ENCODE measurements at places on chromosomes 1 and 21. TPM values are rescaled to one million over a fixed set of nuclear protein-coding genes. Genes with fewer than 3 reads are reported as not detected.

The AIRE gene
- not detected for total RNA-seq

The FCGR2B gene
- not detected for total RNA-seq

The PCBP3 gene
- 2.1 TPM for total RNA-seq

The CHI3L1 gene
- not detected for total RNA-seq

The EDARADD gene
- 2.8 TPM for total RNA-seq

The MYOM3 gene
- total RNA-seq = 5.6 TPM

The FAM131C gene
- 20.2 TPM for total RNA-seq

The PTPN22 gene
- total RNA-seq = not detected

The OR2L13 gene
- not detected for total RNA-seq

The TMEM234 gene
- 10.5 TPM for total RNA-seq

The DAP3 gene
- total RNA-seq = 111 TPM

The OR14K1 gene
- total RNA-seq = not detected

The LDLRAD1 gene
- not detected for total RNA-seq

The SDC3 gene
- total RNA-seq = 14.0 TPM

The ATP8B2 gene
- total RNA-seq = 44.1 TPM

The FCAMR gene
- not detected for total RNA-seq

The SHE gene
- 0.07 TPM for total RNA-seq

The LRRC39 gene
- 0.20 TPM for total RNA-seq

The S100A13 gene
- 170 TPM for total RNA-seq

The NUP210L gene
- total RNA-seq = not detected

The ASAP3 gene
- total RNA-seq = 5.3 TPM

The OR10Z1 gene
- not detected for total RNA-seq

The TRIM45 gene
- 0.66 TPM for total RNA-seq

The CD1E gene
- total RNA-seq = not detected

The SLC9C2 gene
- total RNA-seq = not detected

The FLG2 gene
- total RNA-seq = not detected

The HRNR gene
- not detected for total RNA-seq

The TNNT2 gene
- total RNA-seq = not detected

The SEC16B gene
- total RNA-seq = 0.79 TPM

The SEMA4A gene
- total RNA-seq = 0.42 TPM

The GNG4 gene
- 14.2 TPM for total RNA-seq

The FAM72D gene
- total RNA-seq = 6.9 TPM

The S100A2 gene
- 28.6 TPM for total RNA-seq

The ANGPTL1 gene
- not detected for total RNA-seq

The ST6GALNAC3 gene
- 0.60 TPM for total RNA-seq

The SYPL2 gene
- 0.13 TPM for total RNA-seq

The DNASE2B gene
- not detected for total RNA-seq

The OR6K3 gene
- total RNA-seq = not detected

The PDXK gene
- total RNA-seq = 214 TPM

The RHBDL2 gene
- total RNA-seq = 2.3 TPM

The RNF186 gene
- not detected for total RNA-seq

The TMPRSS2 gene
- 0.07 TPM for total RNA-seq

The HAPLN2 gene
- 0.20 TPM for total RNA-seq

The PLA2G2C gene
- total RNA-seq = not detected

The KRTAP11-1 gene
- total RNA-seq = not detected

The MROH9 gene
- not detected for total RNA-seq

The PPIAL4G gene
- total RNA-seq = not detected

The KCNJ15 gene
- total RNA-seq = 0.07 TPM

The RGS13 gene
- not detected for total RNA-seq

The LRRC38 gene
- not detected for total RNA-seq

The PCP4L1 gene
- not detected for total RNA-seq

The ASTN1 gene
- total RNA-seq = not detected

The NBPF20 gene
- 3.5 TPM for total RNA-seq

The CELA2A gene
- not detected for total RNA-seq

The HSD3B1 gene
- not detected for total RNA-seq

The CR1 gene
- not detected for total RNA-seq

The CA6 gene
- not detected for total RNA-seq

The RXRG gene
- not detected for total RNA-seq

Measured in A549 treated with ZK216348 at 1 μM for 4 hours (cell line).